Kidney (tissue), 22 donors: ENCODE measurements at places on chromosomes 13 and 19. TPM values are rescaled to one million over a fixed set of nuclear protein-coding genes. Genes with fewer than 3 reads are reported as not detected.

GRCh38 chr19:48646722-48647216 lies 782 bp upstream of the CA11 start:
- H3K36me3 ChIP-seq, result no peaks in the 10 kb centered on the region
- H3K27me3 ChIP-seq, result no peaks in the 10 kb centered on the region
- no peak overlapping the region for H3K4me3 ChIP-seq
- no peak for DNase-seq
- no peaks in the 10 kb centered on the region for H3K4me1 ChIP-seq

Gene ZNF497
- 5.0 TPM for total RNA-seq

GRCh38 chr13:76790526-76790925 lies 95.7 kb downstream of the KCTD12 start:
- DNase-seq, result no peak
- H3K27ac ChIP-seq, result no peak overlapping the region
- H3K36me3 ChIP-seq, result no peaks in the 10 kb centered on the region
- no peaks in the 10 kb centered on the region for H3K27me3 ChIP-seq
- no peaks in the 10 kb centered on the region for H3K4me1 ChIP-seq

DNA sequence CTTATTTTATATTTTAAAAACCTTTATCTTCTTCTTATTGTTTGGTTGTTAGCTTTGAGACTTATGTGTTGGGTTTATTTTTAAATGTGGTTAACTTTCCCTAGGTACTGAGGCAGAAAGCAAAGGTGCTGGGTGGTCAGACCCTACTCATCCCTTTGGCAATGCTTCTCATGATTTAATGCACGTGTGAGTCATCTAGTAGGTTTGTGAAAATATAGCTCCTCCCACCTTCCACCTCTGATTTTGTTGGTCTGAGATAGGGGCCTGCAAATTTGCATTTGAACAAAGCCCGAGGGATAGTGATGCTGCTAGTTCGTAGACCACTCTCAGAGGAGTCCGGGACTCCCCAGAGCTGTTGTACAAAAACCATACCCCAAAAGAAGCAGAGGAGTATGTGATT lies 771.3 kb upstream of the ARGLU1 start:
- no peaks in the 10 kb centered on the region for H3K4me1 ChIP-seq
- H3K27me3 ChIP-seq, result no peaks in the 10 kb centered on the region
- H3K27ac ChIP-seq, result no peak overlapping the region
- H3K36me3 ChIP-seq, result no peaks in the 10 kb centered on the region
- DNase-seq, result no peak
- no peak overlapping the region for H3K4me3 ChIP-seq

Gene PSPN
- 2.0 TPM for total RNA-seq

Gene SOHLH2
- total RNA-seq, result 0.54 TPM

Gene C1QTNF9
- 0.25 TPM for total RNA-seq

- no peaks in the 10 kb centered on the region for H3K27me3 ChIP-seq
- DNase-seq, result peak; percentile 76
- H3K4me1 ChIP-seq, result no peaks in the 10 kb centered on the region
- H3K4me3 ChIP-seq, result no peak overlapping the region
- H3K36me3 ChIP-seq, result no peaks in the 10 kb centered on the region
- no peak overlapping the region for H3K27ac ChIP-seq
Measured at GRCh38 chr19:55014714-55015113, 23.4 kb downstream of the GP6 start.

DNA sequence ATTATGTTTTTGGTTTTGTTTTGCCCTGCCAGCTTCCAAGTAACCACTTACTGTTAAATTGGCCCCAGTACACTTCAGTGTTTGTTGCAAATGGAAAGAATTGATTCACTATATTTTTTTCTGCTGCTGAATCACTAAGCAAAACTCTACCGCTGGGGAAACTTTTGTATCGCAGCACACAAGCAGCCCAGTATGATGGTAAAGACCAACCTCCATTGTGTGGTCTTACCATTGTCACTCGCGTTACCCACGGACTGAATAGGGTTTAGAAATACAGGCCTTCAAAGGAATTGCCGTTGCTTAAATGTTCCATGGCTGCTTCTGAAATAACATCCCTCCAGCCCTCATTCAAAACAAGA lies 7.9 kb downstream of the SPATA13 start:
- no peaks in the 10 kb centered on the region for H3K36me3 ChIP-seq
- no peak overlapping the region for H3K4me3 ChIP-seq
- no peaks in the 10 kb centered on the region for H3K27me3 ChIP-seq
- no peak for DNase-seq
- peak overlapping the region; percentile 29 for H3K27ac ChIP-seq

GRCh38 chr13:112722433-112723263 lies 32.8 kb downstream of the ATP11A start:
- no peaks in the 10 kb centered on the region for H3K4me1 ChIP-seq
- no peaks in the 10 kb centered on the region for H3K36me3 ChIP-seq
- peak; percentile 57 for DNase-seq
- H3K27me3 ChIP-seq, result no peaks in the 10 kb centered on the region
- peak overlapping the region; percentile 70 for H3K27ac ChIP-seq
- no peak overlapping the region for H3K4me3 ChIP-seq

DNA sequence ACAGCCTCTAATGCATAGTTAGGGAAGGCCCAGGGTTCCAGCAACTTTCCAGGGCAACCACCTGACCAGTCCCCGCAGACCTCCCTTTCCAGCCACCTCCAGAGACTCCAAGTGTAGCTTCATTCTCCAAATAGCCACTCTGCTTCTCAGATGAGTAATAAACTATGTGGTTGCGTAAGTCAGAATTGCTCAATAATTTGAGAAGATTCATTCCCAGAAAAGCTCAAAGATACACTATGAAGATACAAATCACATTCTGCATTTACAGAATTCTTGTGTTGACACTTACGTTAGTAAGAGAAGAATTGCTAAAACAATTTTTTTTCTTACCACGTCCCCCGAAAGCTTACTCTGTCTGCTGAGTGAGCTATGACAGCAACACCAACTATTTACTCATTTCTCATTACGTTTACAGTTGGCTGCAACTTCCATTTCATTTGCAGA lies 8.2 kb upstream of the LATS2 start:
- DNase-seq, result no peak
- H3K4me1 ChIP-seq, result no peaks in the 10 kb centered on the region
- no peak overlapping the region for H3K4me3 ChIP-seq
- H3K36me3 ChIP-seq, result no peaks in the 10 kb centered on the region
- H3K27ac ChIP-seq, result no peak overlapping the region
- no peaks in the 10 kb centered on the region for H3K27me3 ChIP-seq

Gene MBD3L2
- total RNA-seq, result not detected

- H3K4me3 ChIP-seq, result no peak overlapping the region
- no peak for DNase-seq
- H3K36me3 ChIP-seq, result no peaks in the 10 kb centered on the region
- H3K4me1 ChIP-seq, result peaks cover 3% of the 10 kb centered on the region
Measured at GRCh38 chr13:39455521-39456175, 147.3 kb downstream of the LHFPL6 start.

Gene AMER2
- 0.06 TPM for total RNA-seq

GRCh38 chr13:59384154-59384553 lies 779.6 kb downstream of the DIAPH3 start:
- H3K36me3 ChIP-seq, result no peaks in the 10 kb centered on the region
- no peaks in the 10 kb centered on the region for H3K27me3 ChIP-seq
- no peaks in the 10 kb centered on the region for H3K4me1 ChIP-seq
- DNase-seq, result no peak
- no peak overlapping the region for H3K4me3 ChIP-seq

GRCh38 chr13:47120282-47120681 lies 223.4 kb upstream of the HTR2A start:
- no peak overlapping the region for H3K4me3 ChIP-seq
- no peaks in the 10 kb centered on the region for H3K36me3 ChIP-seq
- H3K27ac ChIP-seq, result no peak overlapping the region
- H3K4me1 ChIP-seq, result no peaks in the 10 kb centered on the region
- DNase-seq, result no peak

Gene DNAJC15
- total RNA-seq, result 18.8 TPM

Gene MRI1
- 46.5 TPM for total RNA-seq

GRCh38 chr13:76459863-76460262 lies 426.3 kb downstream of the KCTD12 start:
- no peak for DNase-seq
- H3K4me1 ChIP-seq, result no peaks in the 10 kb centered on the region
- no peaks in the 10 kb centered on the region for H3K36me3 ChIP-seq
- no peak overlapping the region for H3K4me3 ChIP-seq

DNA sequence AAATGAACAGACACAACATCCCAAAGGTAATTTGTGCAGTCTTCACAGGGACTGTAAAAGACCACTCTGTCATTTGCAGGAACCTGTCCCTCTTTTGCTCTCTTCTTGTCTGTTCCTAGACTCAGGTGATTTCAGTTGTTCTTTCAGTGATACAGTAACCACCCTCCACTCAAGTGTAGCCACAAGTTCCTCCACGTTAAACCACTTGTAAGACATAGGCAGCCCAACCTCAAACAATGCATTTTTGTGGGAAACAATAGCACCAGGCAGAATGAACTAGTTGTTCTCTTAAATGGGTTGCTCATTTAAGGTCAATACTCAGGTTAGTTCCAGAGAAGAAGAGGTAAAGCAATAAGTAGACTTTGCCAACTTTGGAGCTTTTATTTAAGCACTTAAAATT lies 359.4 kb downstream of the MZT1 start:
- H3K36me3 ChIP-seq, result no peaks in the 10 kb centered on the region
- H3K27ac ChIP-seq, result no peak overlapping the region
- DNase-seq, result no peak
- no peaks in the 10 kb centered on the region for H3K27me3 ChIP-seq

Gene ATP8B3
- total RNA-seq, result 3.6 TPM

GRCh38 chr13:93740334-93740733 lies 513.7 kb downstream of the GPC6 start:
- H3K4me1 ChIP-seq, result no peaks in the 10 kb centered on the region
- H3K27ac ChIP-seq, result no peak overlapping the region
- H3K27me3 ChIP-seq, result no peaks in the 10 kb centered on the region
- peak; percentile 15 for DNase-seq
- no peaks in the 10 kb centered on the region for H3K36me3 ChIP-seq
- H3K4me3 ChIP-seq, result no peak overlapping the region

Gene PRSS57
- not detected for total RNA-seq

Gene RASAL3
- 12.1 TPM for total RNA-seq

GRCh38 chr19:4851551-4852290 lies 15.7 kb downstream of the PLIN3 start:
- H3K27me3 ChIP-seq, result no peaks in the 10 kb centered on the region
- H3K27ac ChIP-seq, result peak overlapping the region; percentile 13
- DNase-seq, result peak; percentile 93
- no peak overlapping the region for H3K4me3 ChIP-seq

Gene ZNF85
- total RNA-seq, result 7.6 TPM

DNA sequence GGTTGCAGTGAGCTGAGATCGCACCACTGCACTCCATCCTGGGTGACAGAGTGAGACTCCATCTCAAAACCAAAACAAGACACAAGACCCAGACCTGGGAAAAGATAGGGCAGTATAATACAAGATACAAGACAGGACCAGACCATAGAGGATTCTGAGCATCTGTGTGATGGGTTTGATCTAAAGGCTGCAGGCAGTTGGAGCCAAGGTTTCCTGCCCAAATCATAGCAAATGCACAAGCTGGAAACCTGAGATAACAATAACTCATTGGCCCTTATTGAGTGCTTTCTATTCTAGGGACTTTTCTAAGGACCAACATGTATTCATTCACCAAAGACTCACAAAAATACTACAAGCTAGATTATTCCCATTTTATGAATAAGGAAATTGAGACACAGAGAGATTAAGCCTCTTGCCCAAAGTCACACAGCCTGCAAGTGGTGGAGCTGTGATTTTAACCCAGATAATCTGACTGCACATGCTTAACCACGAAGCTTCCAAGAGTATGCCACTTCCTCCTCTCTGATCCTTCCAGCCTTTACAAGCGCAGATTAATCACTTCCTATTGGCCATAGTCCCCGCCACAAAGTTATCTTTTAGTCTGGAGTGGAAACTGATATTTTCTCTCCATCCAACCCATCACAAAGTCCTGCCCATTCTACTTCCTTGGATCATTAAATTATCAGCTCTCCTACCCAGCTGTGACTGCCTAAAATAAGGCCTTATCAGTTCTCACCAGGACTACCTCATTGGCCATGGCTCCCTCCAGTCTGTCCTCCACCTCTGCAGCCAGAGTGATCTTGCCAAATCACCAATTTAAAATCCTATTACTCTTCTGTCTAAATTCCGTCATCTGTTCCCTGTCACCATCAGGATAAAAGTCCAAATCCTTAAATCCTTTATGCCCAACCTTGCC lies 147.2 kb downstream of the FLT1 start:
- H3K27ac ChIP-seq, result no peak overlapping the region
- H3K36me3 ChIP-seq, result no peaks in the 10 kb centered on the region
- no peak overlapping the region for H3K4me3 ChIP-seq
- DNase-seq, result no peak
- H3K4me1 ChIP-seq, result no peaks in the 10 kb centered on the region
- H3K27me3 ChIP-seq, result no peaks in the 10 kb centered on the region

GRCh38 chr13:44718467-44718866 lies 142.3 kb upstream of the TSC22D1 start:
- no peak for DNase-seq
- H3K27me3 ChIP-seq, result no peaks in the 10 kb centered on the region
- H3K4me3 ChIP-seq, result no peak overlapping the region
- no peak overlapping the region for H3K27ac ChIP-seq

DNA sequence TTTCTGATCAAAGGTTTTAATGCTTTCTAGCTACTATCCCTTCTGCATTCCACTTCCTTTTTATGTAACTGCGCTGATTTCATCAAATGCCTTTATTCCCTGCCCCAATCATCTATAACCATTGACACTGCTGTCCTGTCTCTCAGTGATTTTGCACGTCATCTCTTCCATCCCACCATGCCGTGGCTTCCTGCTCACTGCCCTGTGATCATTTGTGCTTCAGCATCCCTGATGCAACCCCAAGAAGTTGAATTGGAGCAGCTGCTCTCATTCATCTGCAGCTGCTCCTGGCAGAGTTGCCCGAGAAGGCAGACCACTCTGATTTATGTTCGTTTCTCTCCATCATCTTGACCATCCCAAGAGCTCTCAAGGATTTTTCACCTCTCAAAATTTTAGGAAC lies 112.4 kb downstream of the HS6ST3 start:
- DNase-seq, result no peak
- H3K27me3 ChIP-seq, result no peaks in the 10 kb centered on the region
- no peak overlapping the region for H3K27ac ChIP-seq
- no peaks in the 10 kb centered on the region for H3K4me1 ChIP-seq
- no peak overlapping the region for H3K4me3 ChIP-seq

DNA sequence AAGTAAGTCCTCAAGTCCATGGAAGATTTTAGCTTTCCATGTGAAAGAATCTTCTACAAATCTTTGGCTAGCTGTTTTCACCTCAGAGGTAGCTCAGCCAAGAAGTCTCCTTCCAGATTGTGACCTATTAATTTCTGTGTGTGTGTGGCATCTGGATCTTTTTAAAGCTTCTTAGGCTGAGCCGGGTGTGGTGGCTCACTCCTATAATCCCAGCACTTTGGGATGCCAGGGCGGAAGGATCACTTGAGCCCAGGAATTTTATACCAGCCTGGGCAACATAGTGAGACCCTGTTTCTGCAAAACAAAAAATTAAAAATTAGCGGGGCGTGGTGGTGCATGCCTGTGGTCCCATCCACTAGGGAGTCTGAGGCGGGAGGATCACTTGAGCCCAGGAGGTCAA lies 13.4 kb upstream of the SLC44A2 start:
- H3K27me3 ChIP-seq, result no peaks in the 10 kb centered on the region
- H3K4me3 ChIP-seq, result no peak overlapping the region
- no peak for DNase-seq
- H3K27ac ChIP-seq, result no peak overlapping the region

Gene ZNF560
- total RNA-seq, result not detected

- H3K36me3 ChIP-seq, result no peaks in the 10 kb centered on the region
- no peaks in the 10 kb centered on the region for H3K4me1 ChIP-seq
- no peak overlapping the region for H3K27ac ChIP-seq
- no peak overlapping the region for H3K4me3 ChIP-seq
Measured at GRCh38 chr13:72643311-72643989, 84.0 kb downstream of the MZT1 start.
